Suprapubic skin (tissue), 4 donors: ENCODE measurements at places on chromosomes 16 and 17. TPM values are rescaled to one million over a fixed set of nuclear protein-coding genes. Genes with fewer than 3 reads are reported as not detected.

- DNase-seq: no peak
These were observed 65.4 kb downstream of the CMIP start for GRCh38 chr16:81510016-81510415.

- no peak for DNase-seq
These were observed 44.7 kb downstream of the IL21R start for GRCh38 chr16:27446721-27447120.

DNA sequence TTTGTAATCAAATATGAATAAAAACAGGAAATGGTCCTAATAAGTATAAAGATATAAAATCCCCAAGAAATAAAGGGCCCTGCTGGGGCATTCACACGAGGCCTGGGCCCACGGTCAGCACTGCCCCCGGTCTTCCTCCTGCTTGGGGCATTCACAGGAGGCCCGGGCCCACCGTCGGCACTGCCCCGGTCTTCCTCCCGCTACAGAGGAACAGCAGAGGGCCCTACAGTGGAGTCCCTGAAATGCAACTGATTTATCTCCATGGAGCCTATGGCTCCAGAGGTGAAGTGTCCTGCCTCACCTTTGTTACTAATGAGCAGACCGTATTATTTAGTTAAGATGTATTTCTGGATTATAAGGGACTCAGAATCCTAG is 46.5 kb downstream of the MAP1LC3B start:
- no peak for DNase-seq

DNA sequence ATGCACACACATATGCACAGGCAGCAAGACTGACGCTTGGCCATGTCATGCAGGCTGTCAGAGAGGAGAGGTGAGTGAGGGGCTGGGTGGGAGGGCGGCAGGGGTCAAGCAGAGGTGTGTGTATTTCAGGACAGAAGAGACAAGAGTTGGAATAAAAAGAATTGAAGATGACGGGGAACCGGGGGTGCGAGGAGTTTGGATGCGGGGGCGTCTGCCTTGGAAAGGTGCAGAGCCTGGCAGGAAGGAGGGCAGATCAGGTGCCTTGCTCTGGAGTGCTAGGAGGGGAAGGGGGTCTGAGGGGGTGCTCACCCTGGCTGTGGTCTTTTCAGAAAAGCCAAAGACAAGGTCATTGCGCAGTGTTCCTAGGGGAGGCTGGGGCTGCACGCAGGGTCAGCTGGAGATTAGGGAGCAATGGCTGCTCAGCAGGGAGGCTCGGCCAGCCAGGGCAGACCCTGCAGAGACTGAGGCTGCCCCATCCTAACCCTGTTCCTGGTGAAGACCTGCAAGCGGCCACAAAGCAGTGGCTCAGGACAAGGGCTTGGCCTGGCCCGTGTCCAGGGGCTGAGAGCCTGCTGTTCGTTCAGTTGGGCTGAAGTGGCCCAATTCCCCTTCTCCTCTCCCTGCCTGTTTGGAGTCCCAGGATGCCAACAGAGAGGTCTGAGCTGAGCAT is 23.7 kb upstream of the CBX4 start:
- DNase-seq: no peak

- no peak for DNase-seq
These were observed 12.0 kb downstream of the FOXN1 start for GRCh38 chr17:28518132-28518531.

DNA sequence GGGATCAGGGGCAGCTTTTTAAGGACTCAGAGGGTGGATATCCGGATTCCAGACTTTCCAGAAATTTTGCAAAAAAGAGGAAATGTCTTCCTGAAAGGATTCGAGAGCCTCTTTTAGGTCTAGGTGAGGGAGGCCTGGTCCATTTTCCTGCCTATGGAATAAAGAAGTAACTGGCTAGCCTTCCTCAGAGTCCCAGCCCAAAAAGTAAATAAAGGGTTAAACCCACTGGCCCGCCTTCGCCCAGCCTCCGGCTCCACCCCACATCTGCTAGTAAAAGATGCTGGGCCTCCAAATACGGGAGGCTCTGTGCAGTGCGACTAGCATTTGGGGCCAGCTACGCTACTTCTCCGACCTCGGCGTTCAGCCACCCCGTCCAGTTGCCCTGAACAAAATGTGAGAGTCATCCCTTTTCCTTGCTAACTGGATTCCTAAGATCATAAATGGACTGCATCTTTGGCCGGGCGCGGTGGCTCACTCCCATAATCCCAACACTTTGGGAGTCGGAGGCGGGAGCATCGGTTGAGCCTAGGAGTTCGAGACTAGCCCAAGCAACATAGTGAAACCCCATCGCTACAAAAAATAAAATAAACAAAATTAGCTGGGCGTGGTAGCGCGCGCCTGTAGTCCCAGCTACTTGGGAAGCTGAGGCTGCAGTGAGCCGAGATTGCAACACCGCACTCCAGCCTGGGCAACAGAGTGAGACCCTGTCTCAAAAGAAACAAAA is 824 bp upstream of the MPP2 start:
- DNase-seq: no peak

The CLEC18A gene
- total RNA-seq: 0.87 TPM

The HOXB7 gene
- total RNA-seq: 0.95 TPM

The PRCD gene
- 1.3 TPM for total RNA-seq
